Sciatic nerve (tissue), 2 donors: ENCODE measurements at places on chromosomes 1 and 21.

GRCh38 chr1:67299296-67299695 is 8.4 kb upstream of the IL12RB2 start:
- DNase-seq = no peak

- DNase-seq = no peak
Measured at GRCh38 chr1:34028381-34029055, 136.5 kb downstream of the CSMD2 start.

GRCh38 chr21:46552865-46553379 is 52.0 kb downstream of the S100B start:
- DNase-seq = peak; percentile 33

- DNase-seq = no peak
Measured at GRCh38 chr1:46512135-46512791, 22.6 kb downstream of the DMBX1 start.

- DNase-seq = no peak
Measured at GRCh38 chr21:45882645-45883044, 98.9 kb upstream of the COL6A1 start.

GRCh38 chr1:200767321-200767720 is 28.6 kb downstream of the CAMSAP2 start:
- no peak for DNase-seq

DNA sequence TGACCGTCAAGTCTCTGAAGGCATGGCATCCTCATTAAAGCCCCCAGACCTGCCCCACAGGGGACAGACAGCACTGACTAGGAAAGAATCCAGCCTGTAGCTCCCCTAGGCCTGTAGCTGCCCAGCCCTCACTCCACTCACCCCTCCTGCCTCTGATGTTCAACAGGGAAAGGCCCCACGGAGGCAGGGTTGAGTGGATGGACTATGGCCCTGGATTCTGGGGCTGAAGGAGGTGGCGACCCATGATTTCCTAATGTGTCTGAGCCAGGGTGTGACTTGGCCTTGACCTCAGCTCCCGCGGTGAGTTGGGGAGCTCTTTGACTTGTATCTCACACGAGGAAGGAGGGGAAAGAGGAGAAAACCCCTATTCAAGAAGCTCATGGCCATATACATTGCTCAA is 238.5 kb upstream of the CSF3R start:
- DNase-seq = no peak

- peak; percentile 75 for DNase-seq
Measured at GRCh38 chr1:161215076-161215475, at the start of gene FCER1G. FCER1G (plus strand) TSS chr1:161215295; CDS start chr1:161215322, 27 bp downstream.

GRCh38 chr1:150578272-150579109 is 919 bp downstream of the MCL1 start:
- DNase-seq = peak; percentile 78
